HFFc6 (cell line): ENCODE measurements at places on chromosomes 7 and 10.

- no peak for DNase-seq
These were observed 811.4 kb downstream of the REEP3 start for GRCh38 chr10:64332551-64332950.

- DNase-seq = no peak
These were observed 47.0 kb upstream of the EPC1 start for GRCh38 chr10:32393911-32394310.

DNA sequence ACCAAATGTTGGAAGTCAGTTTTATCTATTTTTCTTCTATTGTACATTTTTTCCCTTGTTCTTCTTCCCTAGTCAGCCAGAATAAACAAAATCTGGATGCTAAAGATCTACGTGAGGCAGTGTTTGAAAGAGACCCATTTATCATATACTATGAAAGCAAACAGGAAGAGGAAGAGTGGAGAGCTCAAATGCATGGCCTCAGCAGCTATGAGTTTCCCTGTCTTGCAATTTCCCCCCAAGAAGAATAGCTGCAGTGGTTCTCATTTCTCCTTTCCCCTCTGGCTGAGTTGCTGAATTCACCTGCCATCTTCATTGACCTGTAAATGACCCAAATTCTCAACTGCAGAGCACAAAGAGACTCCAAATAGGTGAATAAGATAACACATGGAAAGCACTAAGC, 347.1 kb upstream of the NRP1 start:
- DNase-seq = no peak

DNA sequence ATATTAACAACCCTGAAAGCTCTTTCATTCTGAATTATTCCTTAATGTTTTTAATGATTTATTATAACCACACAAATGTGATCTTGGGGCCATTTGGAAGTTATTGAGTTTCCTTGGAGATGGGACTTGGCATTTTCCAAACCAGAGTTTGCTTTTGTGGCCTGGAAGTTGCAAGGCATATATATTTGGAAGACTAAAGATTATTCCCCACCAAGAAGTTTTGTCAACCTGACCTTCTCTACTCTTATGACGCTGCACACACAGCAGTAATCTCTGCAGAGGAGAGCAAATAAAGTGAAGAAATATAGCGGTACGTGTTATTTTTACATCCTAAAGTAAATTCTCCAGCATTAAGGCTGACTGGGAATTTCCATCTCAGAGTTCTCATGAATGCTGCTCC, 397.0 kb downstream of the LRMDA start:
- no peak for DNase-seq

GRCh38 chr7:79909176-79909575, 225.5 kb upstream of the GNAI1 start:
- no peak for DNase-seq

DNA sequence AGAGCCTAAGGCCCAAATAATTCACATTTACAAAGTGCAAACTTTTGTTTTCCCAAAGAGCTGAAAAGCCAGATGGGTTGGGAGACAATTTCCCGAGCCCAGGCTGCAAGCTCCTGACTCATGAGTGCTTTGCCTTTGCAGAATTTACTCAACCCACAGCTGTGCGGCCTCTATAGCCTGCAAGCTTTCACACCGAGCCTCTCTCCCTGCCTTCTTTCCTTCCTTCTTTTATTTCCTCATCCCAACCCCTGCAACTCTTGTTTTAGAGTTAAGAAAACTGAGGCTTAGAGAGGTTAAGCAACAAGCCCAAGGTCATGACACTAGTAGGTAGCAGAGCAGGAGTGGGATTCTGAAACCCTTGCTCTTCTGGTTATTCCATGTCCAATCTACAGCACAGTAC, 203.0 kb upstream of the GPR26 start:
- DNase-seq = no peak

GRCh38 chr10:99682032-99682431, 22.7 kb downstream of the ENTPD7 start:
- DNase-seq = no peak

DNA sequence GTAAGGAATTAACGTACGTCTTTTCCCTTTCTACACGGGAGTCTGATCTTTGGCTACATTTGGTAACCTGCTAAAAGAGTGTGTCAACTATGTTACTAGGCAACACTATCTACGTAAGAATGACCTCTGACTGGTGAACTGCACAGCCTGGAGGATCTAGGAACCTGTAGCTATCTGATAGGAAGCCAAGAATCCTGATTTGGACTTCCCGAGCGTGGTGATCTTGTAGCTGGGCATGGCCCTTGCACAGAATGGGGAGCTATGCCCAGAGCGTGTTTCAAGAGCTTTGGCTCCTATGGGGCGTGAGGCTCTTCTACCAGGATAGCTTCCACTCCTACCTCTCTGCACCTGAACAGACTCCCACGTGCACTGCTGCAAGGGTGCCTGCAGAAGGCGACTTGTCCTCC, 157.5 kb downstream of the TAX1BP1 start:
- DNase-seq = no peak

DNA sequence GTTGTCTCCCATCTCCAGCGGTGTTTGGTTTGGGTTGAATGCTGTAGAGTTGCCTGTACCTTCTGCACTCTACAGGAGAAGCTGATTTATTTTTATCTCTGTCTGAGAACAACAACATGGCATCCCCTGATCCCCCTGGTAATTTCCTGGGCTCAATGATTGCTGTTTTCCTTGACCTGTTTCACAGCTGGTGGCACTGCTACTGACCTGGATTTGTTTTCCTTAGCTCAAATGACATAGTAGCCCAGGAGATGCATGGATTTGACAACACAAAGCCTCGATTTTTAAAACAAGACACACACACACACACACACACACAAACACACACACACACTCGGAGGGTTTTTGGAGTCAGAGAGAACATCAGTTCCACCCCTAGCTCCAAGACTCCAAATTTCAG, 301.6 kb downstream of the NRG3 start:
- no peak for DNase-seq

DNA sequence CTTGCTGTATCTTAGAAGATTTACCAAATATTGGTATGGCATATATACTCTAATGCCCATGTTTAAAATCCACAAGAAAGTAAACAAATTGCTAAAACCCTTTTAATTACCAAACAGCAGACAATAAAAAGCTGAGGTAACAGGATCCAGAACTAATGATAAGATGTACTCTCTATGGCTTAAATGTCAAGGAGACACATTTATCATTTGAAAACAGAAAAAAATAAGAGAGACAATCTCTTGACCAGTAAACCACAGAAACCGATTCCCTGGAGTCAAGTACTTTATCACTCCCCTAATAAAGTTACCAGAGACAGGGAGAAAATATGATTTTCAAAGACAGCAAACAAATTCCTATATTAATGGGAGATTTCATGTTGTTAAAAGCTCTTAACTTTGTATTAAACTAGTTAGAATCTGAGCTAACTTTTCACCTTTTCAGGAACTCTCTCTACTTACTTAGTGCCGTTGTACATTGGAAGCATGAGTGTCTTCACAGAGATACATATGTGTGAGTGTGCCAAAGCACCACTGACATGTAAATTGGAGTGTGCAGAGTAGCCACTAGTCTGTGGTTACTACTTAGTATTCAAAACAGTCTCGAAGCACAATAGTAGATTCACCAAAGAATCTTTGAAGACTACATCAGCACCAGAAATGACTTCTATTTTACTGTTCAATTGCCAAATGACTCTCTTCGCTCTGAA, 44.2 kb downstream of the TSPAN12 start:
- DNase-seq = no peak

GRCh38 chr10:59240582-59241183, 64.2 kb downstream of the PHYHIPL start:
- DNase-seq = peak; percentile 28

DNA sequence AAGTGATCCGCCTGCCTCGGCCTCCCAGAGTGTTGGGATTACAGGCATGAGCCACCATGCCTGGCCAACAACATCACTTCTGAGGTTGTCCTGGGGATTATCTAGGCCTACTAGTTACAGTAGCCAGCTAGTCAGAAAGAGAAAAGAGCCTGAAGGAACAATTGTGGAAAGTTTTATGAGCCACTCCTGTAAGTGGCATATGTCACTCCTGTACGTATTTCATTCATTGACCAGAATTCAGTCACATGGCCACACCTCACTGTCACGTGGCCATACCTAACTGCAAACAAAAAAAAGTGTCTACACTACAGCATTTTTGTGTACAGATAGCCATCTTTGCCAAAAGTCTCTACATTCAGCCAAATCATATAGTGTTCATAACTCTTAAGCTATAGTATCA, 85.7 kb downstream of the ANKIB1 start:
- no peak for DNase-seq

DNA sequence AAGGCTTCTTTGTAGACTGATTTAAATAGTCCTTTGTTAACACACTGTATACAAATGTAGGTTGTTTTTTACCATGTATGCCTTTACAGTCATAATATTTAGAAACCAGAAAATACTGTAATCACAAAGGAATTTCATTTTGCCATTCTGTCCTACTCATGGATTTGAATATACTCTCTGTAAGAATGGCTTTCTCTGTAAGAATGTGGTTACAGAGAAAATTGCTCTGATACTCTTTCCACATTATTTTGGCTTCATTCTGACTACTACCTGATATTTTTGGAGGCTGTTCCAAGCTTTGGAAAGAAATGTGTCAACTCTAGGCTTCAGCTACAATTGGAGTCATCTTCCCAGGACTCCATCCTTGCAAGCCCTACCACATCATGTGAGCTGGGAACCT, 23.5 kb downstream of the CH25H start:
- DNase-seq = peak; percentile 9

GRCh38 chr7:149444287-149444686, 16.6 kb downstream of the ZNF777 start:
- no peak for DNase-seq

GRCh38 chr10:78515038-78515872, 481.6 kb downstream of the RPS24 start:
- DNase-seq = no peak

DNA sequence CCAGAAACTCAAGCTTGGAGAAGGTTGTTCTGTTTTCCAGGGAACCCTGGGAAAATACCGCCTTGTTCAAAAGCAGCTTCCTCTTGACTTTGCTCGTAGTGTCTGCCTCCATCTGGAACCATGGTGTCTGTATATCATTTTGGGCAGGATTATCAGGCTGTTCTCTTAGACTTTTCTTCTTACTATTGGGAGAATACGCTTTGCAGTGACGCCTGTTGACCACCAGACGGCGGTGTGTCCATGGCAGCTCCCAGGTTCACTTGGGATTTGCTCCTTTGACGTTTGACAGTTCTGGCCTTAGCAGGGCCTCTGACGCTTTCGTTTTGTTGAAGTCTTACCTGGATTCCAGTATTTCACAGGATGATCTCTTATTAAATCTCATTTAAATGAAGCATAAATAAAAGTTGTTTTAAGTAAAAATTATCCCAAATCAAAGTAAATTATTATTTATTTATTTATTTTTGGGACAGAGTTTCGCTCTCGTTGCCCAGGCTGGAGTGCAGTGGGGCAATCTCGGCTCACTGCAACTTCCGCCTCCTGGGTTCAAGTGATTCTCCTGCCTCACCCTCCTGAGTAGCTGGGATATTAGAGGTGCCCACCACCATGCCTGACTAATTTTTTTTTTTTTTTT, 41.8 kb upstream of the GJD4 start:
- peak; percentile 49 for DNase-seq

DNA sequence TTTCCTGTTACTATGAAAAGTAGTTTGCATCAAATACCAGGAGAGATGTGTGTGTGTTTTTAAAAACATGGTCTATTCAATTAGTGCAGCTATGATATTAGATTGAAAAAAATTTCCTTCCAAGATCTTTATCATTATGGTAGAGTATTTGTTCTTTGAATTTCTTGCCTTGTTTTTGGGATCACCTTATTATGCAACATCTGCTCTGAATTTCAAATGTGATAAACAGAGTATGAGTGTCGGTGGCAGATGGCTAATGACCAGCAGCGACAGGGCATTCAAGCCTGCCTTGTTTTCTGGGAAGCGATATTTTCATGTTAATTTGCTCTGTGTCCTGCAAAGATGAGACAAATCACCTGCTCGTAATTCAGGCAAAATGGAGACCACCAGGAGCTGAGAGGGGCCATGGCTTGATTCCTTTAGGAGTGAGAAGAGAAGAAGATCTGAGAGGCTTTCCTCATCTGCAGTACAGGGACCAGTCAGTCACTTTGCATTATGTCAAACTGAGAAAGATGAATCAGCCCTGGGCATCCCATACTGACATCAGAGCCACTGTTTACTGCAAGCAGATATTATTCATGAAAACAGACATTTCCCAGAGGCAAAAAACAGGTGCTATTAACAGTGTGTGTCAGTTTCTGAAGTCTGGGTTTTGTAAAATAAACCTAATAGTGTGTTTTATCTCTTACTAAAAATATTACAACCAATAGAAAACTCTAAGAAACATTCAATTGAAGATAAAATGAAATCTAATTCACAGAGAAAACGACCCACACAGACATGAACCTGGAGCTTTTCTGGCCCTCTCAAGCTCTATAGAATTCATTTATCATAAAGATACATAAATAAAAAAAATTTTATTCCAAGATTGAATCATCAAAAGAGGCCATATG, 67.6 kb downstream of the CDK6 start:
- DNase-seq = peak; percentile 36

- no peak for DNase-seq
These were observed 126.4 kb upstream of the GHITM start for GRCh38 chr10:84012831-84013458.

- no peak for DNase-seq
These were observed 49.9 kb upstream of the CAMK2B start for GRCh38 chr7:44375236-44375699.

DNA sequence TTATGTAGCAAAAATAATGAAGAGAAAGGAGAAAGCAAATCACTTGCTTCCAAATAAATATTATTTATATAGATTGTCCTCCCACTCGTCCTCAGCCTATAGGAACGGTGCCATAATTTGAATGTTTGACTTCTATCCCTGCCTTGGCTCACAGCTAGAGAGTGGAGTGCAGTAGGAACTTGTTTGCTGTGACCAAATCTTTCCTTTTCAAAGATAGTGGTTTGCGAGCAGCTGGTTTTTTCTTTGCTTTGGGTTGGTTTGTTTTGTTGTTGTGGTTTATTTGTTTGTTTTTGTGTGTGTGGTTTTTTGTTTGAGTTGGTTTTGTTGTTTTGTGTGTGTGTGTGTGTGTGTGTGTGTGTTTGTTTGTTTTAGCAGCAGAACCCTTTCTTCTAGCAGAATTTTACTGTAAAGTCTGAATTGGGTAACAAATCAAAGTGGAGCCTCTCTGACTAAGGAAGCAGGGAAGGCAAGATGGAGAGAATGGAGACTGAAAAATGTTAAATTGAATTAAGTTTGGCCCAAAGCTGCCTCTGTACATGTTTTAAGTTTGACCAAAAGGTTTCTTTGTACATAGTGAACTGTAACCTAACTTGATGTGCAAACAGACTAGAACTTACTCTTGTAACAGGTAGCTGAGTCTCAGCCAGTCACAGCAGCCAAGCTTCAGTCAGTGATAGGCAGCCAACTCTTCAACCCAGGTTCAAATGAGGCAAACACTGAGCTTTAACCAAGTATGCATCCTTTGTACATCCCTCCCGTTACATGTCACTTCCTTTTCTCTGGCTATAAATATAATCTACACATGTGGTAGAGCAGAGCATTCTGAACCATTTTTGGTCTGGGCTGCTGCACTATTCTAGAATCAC, 149.5 kb upstream of the LRGUK start:
- DNase-seq = no peak
